ENCODE measurements at places on chromosomes 2 and 18.

- DNase-seq, result no peak
Measured at GRCh38 chr18:5678779-5679406, 135.1 kb upstream of the EPB41L3 start.

DNA sequence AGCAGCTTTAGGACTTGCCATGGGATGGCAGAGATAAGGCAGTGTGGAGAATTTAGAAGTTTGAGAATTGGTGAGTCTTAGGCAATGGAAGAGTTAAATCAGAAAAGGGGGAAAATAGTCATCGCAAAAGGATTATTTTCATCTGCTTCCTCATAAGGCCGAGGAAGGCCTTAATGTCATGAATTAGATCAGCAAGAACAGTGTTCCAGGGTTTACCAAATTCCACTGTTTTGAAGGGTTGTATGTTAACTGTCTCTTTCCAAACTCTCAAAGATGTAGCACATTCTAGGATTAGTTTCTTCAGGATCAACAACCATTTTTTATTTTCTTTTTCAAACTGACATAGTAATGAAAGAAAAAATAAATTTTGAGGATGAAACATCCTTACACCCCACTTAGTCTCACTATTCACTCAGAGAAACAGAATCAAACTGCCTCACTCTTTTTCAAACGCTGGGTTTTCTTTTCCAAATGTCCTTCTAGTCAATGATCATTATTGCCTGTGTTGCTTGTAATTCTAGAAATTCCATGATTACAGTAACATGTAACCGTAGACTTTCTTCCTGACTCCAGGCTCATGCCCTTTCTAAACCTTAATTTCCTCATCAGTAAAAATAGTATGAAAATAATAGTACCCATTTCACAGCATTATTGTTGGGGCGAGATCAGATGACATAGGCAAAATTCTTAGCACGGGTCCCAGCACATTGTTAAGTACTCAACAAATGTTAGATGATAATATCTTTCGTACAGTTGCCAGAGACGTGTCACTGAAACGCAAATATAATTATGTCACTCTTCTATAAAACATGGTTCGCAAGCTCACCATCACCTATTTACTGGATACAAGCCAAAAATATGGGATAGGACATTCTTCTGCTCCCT is 23.6 kb downstream of the ZEB2 start:
- DNase-seq, result no peak

- no peak for DNase-seq
Measured at GRCh38 chr2:2892892-2893291, 484.7 kb downstream of the EIPR1 start.

DNA sequence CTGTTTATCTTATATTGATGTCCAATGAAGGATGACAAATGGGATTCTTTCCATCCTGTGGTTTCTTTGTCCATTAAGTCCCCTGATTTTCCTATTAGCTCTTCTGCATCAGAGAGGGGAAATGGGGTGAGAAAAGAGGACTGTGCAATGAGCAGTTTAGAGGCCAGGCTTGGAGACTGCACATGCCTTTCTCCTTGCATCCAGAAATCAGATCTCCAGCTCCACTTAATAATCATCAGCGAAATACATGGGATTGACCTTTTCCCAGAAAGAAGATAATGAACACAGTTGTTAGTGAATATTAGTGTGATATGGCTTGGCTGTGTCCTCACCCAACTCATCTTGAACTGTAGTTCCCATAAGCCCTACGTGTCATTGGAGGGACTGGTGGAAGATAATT is 697.4 kb downstream of the CBLN2 start:
- no peak for DNase-seq

DNA sequence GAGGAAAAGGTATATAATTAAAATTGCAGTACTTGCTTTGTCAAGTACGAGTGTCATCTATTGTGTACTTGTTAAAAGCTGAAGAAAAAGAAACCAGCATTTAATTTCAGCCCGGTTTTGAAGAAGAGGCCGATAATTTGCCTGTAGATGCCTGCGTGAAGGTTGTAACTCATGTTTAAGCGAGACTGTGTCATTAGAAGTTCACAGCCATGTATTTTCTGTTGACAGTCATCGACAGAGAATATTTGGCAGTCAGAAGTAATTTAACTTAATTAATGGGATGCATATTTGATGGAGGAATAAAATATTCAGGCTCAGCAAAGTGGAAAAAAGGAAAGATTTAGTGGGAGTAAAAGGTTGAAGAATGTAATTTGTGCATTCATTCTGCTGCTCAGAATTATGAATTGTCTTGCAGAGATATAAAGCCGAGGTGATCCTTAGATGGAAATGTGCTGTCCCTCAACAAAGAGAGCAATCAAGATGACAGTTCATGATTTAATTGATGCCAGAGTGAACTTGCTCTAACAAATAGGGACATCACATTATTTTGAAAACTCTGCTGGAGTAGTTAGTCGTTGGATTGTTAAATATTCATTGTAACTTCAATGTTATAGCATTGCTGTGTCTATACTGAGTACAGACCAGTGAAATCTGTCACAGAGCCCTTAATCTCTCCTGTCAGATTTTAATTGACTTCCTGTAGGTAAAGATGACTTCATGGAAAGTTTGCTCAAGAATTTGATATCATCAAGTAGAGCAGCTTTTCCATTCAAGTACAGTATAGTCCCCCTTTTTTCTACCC is 53.9 kb downstream of the ZNF407 start:
- DNase-seq, result no peak

DNA sequence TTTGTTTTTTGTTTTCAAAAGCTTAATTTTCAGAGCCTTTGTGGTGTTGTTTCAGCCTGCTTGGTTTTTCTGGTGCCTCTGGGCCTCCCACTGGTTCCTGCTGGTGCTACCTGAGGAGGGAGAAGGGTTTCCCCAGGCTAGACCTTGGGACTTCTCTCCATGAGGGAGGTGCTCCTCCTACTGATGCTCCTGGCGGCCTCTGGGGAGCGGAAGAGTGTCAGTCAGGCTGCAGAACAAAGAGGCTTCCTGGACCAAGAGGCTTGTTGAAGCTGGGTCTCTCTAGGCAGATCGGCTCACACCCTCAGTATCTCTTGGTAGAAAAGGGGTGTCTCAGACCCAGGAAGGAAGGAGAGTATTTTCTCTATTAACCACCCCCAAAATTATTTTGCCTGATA is 32.2 kb downstream of the RFX8 start:
- no peak for DNase-seq

- no peak for DNase-seq
Measured at GRCh38 chr2:25804338-25804737, 73.9 kb downstream of the ASXL2 start.

- DNase-seq, result no peak
Measured at GRCh38 chr2:128198656-128199055, 107.7 kb downstream of the UGGT1 start.

DNA sequence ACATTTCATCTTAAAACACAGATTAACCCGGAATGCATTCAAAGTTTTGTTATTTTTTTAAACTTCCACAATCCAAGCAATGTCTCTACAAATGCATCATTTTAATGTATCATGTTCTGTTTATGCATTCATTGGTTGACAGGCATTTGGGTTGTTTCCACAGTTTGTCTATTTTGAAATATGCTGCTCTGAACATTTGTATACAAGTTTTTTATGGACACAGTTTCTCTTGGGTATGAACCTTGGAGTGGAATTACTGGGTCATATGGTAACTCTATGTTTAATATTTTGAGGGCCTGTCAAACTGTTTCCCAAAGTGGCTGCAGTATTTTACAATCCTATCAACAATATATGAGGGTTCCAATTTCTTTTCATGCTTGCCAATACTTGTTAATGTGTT is 57.3 kb downstream of the GULP1 start:
- DNase-seq, result no peak

DNA sequence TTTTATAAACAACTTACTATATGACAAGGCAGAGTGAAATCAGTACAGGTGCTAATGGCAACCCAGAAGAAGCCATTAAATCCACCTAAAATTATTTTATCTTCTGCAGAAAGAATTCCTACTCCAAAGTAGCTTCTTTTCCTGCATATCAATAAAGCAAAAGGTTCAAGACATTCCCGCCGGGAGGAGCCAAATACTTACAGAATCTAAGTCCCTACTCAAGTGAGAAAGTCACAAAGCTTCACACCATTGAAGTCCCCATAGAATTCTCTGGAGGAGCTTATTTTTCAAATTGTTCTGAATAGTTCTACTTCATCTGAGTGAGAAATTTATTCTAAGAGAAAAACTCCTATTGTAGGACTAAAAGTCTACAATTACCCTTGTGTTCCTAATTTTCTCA is 233.7 kb upstream of the HNRNPA3 start:
- DNase-seq, result no peak

Data from NCI-H510A (cell line).